ENCODE measurements at places on chromosomes 16 and 17. TPM values are rescaled to one million over a fixed set of nuclear protein-coding genes. Genes with fewer than 3 reads are reported as not detected.

The HS3ST6 gene
- total RNA-seq: not detected

The JMJD8 gene
- total RNA-seq: 158 TPM

The ACSF3 gene
- 5.2 TPM for total RNA-seq

- H3K36me3 ChIP-seq: no peaks in the 10 kb centered on the region
- peaks cover 7% of the 10 kb centered on the region for H3K4me1 ChIP-seq
- H3K27ac ChIP-seq: no peak overlapping the region
- no peak for DNase-seq
These were observed 26.2 kb upstream of the CCL1 start for GRCh38 chr17:34389126-34389750.

- peak overlapping the region; percentile 71 for H3K27ac ChIP-seq
- H3K4me1 ChIP-seq: no peaks in the 10 kb centered on the region
- DNase-seq: no peak
- no peaks in the 10 kb centered on the region for H3K36me3 ChIP-seq
- no peak overlapping the region for H3K4me3 ChIP-seq
These were observed 193.6 kb downstream of the MAP2K6 start for GRCh38 chr17:69608141-69608540.

All from ascending aorta (tissue), 2 donors.